Activated CD8-positive, alpha-beta T cell treated with anti-CD3 and anti-CD28 coated beads, Interleukin-2, amount 10 ng/mL, durations not matched to agents 7 days and 5 days (primary cell): ENCODE measurements at places on chromosomes 6 and 20. TPM values are rescaled to one million over a fixed set of nuclear protein-coding genes. Genes with fewer than 3 reads are reported as not detected.

The LAMA4 gene
- total RNA-seq: not detected

- DNase-seq: no peak
Measured at GRCh38 chr6:169981568-169981967, 230.1 kb downstream of the ERMARD start.

The FERMT1 gene
- total RNA-seq: not detected

The PI3 gene
- not detected for total RNA-seq

DNA sequence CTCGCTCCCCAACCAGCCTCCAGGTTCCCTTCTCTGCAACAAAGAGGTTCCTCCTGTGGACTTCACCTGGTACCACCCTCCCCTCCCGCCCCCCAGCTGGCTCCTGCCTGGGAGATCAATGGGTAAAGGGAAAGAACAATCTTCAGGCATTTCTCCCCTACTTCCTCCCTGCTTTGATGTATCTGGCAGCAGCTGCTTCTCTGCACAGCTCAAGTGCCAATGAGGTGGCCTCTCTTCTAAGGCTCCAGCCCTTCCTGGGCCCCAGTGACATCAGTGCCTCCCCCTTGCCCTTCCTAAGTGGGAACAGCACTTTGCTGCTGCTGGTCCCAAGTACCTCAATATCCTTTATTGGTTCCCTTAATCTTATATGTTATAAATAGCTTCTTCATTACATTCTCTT, 23.5 kb downstream of the MOCS1 start:
- no peak for DNase-seq

GRCh38 chr6:87182940-87183339, 27.6 kb downstream of the ZNF292 start:
- DNase-seq: no peak

DNA sequence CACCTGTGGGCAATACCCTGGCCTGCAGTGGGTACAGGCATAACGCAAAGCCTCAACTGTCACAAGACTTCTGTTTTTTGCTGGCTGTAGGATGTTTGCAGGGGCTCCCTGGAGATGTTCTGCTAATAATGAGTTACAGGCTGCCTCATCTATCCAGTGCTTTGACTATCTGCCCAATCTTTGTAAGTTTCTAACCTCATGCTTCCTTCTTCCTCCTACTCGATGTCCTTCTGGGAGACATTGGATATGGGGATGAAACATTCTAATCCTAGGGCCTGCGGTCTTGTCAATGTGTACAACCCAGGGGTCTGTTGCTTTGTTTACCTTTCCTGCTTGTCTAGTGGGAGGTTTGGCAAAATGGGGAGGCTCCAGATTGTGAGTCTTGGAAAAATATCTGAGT, 136.8 kb upstream of the TCF21 start:
- no peak for DNase-seq

GRCh38 chr6:125357515-125358256, 55.9 kb upstream of the HDDC2 start:
- DNase-seq: no peak

The NT5DC1 gene
- total RNA-seq: 29.5 TPM

GRCh38 chr20:38581013-38581412, at the start of gene ADIG:
Gene ADIG (plus strand): TSS chr20:38581197. CDS start chr20:38581251, 54 bp downstream.
- peak; percentile 15 for DNase-seq

GRCh38 chr20:21269772-21270171, 33.4 kb upstream of the XRN2 start:
- DNase-seq: no peak

GRCh38 chr6:170460641-170461040, 92.5 kb downstream of the PSMB1 start:
- DNase-seq: no peak

- no peak for DNase-seq
Measured at GRCh38 chr6:19452495-19452894, 384.7 kb upstream of the ID4 start.

The FAM184A gene
- 2.7 TPM for total RNA-seq

GRCh38 chr6:167851370-167851952, 24.8 kb downstream of the AFDN start:
- DNase-seq: no peak

DNA sequence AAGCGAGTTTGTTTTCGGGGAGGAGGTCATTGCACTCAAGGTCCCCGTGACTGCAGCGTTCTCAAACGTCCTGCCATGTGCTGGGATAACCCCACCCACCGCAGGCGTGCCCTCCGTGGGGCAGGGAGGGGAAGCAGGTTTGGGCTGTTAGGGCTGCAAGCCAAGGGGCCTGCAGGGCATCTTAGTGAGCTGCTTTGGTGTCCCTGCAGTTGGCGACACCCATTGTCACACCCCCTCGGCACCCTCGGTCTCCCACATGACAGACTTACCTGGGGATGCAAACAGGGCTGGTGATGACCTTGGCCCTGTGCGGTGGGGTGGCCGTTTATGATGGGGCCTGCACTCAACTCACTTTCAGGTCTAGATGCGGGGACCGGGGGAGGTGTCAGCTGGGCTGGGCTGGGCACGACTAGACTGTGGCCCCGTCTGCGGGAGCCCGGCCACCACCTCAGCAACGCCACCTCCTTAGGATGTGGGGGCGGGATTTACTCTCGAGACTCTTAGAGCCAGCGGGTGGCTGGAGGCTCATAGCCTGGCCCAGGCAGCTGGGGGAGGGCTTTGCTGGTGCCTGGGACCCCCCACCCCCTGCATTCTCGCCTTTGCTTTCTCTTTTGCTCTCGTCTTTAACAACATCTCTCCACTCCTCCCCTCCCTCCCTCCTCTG, 6.5 kb upstream of the GATA5 start:
- DNase-seq: no peak

GRCh38 chr20:2955257-2955970, 82.1 kb downstream of the PTPRA start:
- no peak for DNase-seq

DNA sequence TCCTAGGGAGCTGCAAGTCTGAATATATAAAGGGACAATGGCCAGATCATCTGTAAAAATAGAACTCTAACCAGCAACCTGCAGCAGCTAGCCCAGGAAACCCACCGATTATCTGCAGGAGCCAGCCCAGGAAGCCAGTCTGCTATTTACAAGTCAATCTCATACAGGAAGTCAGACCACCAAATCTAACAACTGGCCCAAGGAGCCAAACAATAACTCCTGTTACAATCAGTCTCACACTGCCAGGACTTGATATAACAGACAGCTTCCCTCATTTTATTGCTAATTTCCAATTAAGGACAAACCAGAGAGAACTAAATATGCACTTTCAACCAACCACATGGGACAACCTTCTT, 14.4 kb upstream of the RIN2 start:
- no peak for DNase-seq

GRCh38 chr6:7058250-7058923, 49.4 kb upstream of the RREB1 start:
- no peak for DNase-seq

The IL17F gene
- total RNA-seq: not detected

The FOXQ1 gene
- not detected for total RNA-seq

The BPIFB4 gene
- total RNA-seq: not detected

- DNase-seq: no peak
Measured at GRCh38 chr6:159817951-159818739, 18.1 kb downstream of the PNLDC1 start.

DNA sequence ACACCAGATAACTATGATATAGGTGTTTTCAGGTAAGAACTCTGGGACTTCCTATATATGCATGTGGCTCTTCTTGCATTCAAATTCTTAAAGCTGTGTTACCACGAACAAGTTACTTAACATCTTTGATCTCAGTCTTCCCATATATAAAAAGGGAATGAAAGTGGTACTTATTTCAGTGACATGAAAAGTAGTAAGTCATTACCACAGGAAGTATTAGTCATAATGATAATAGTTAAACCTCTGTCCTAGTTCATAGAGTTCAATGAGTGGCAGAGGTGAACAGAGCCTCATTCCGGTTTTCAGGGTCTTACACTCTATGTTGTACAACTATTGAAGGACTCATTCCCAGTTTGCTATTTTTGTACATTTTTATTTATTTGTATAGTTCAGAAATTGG, 237.0 kb downstream of the NKAIN2 start:
- DNase-seq: no peak

DNA sequence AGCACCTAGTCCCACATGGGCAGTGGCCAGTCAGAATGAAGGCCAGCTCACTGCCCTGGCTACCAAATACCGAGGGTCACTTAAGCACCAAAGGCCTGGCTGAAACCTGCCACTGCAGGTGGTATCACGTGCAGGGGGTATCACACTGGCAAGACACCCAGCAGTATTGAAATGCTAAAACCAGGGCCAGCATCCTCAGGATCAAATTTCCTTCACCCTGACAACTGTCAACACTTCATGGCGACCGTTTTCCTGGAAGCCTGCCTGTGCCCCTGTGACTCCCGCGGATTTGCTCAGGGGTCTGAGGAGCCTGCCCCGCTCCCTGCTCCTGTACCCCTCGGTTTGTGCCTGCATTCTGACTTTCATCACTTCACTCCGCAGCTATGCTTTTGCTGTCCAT, 151.1 kb downstream of the TTLL2 start:
- no peak for DNase-seq

The KCNB1 gene
- total RNA-seq: not detected

The HRH3 gene
- total RNA-seq: not detected

The TENT5A gene
- 1.9 TPM for total RNA-seq

The PLCB4 gene
- not detected for total RNA-seq

- no peak for DNase-seq
Measured at GRCh38 chr6:22521035-22521434, 48.3 kb upstream of the HDGFL1 start.

GRCh38 chr6:156909212-156910010, 132.2 kb downstream of the ARID1B start:
- no peak for DNase-seq

The PGM3 gene
- 9.3 TPM for total RNA-seq

GRCh38 chr6:16637635-16638034, 123.6 kb downstream of the ATXN1 start:
- DNase-seq: no peak
